ENCODE measurements at places on chromosomes 1 and 21.
A peak's percentile ranks its signal among the peaks of the same experiment; 100 is the strongest.

DNA sequence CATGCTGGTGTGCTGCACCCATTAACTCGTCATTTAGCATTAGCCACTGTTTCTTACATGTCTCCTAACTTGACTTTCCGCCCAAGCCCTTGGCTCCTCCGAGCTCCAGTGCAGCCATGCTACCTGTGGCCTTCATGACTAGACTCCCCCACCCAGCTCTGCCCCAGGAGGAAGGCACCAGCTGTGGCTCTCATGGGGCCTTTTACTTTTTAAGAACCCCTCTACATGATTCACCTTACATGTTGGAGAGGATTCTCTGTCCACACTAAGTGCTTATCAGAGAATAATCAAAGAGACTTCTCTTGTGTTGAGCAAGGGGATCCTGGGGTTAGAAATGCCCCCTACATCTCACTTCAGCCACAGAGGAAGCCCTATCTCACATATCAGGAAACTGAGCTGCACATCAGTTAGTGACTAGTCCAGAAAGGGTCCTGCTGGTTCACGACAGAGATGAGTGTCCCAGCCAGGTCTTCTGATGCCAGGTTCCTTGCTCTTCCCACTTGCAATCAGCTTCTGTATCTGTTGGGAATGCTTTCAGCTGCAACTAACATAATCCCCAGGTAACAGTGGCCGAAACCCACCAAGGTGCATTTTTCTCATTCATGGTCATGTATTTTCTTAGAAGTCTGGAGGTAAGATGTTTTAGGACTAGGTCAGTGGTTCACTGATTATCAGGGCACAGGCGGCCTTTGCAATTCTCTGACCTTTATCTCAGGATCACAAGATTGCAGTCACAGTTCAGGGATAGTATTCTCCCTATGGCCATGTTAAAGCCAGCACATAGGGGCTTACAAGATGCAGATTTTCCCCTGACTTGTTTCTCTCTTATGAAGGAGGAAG is 45.9 kb downstream of the KLHDC7A start:
- DNase-seq = no peak

- DNase-seq = peak; percentile 17
Measured at GRCh38 chr1:76425201-76426145, 350.9 kb downstream of the ST6GALNAC3 start.

GRCh38 chr1:231683439-231684165 is 57.0 kb downstream of the DISC1 start:
- no peak for DNase-seq

DNA sequence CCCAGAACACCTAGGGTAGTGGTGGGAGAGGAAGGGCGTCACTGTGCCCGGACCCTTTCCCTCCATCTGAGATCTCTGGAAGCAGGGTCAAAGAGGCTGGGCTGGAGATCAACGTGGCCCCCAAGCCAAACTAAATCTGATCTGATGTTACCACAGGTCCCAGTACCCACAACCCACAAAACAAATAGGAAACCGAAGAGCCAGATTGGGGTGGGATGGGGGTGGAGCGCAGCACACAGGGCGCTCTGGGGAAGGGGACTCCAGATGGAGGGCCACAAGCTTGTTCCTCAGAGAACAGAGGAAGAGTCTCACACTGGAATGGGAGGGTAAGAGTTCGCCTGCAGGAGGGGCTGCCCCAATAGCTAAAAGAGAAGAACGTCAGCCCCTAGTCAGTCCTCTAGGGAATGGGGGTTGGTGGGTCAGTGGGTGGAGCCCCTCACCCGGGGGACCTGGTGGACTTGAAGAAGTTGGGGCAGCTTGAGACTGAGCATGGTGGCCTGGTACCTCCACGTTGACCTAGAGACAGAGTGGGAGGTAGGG is 1.5 kb downstream of the PAQR6 start:
- DNase-seq = no peak

DNA sequence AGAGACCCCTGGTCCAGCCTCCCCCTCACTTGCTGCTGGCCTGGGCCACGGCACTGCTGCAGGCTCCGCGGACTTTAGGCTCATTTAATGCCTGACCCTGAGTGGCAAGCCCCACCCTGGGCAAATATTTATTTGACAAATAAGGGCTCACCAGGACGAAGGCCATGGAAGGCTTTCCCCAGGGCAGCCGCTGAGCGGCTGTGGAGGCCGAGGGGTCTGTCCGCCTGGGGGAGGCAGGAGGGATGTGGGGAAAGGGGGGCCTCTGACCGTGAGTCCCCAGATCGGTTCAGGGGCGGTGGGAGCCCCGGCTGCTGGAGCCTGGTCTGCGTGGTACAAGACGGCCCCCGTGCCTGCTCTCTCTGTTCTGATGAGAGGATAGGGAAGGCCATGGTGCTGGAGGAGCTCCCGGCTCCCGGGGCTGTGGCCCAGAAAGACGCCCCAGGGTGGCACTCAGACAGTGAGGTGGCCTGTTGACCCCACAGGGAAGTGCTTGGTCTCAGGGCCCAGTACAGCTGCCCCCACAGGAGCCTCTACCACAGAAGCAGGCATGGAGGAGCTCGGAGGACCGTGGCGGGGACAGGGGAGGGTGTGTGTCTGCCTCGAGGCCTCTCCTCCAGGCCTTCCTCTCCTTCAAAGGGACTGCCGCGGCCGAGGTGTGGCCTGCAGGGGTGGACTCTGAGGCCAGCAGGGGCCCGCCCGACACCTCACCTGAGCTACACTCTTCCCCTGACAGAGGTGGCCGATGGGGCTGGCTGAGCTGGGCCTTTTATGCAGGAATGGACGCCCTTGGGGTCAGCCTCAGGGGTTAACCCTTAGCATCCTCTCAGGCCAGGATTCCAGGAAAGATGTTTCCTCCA is 9.1 kb upstream of the C1orf159 start:
- DNase-seq = no peak

DNA sequence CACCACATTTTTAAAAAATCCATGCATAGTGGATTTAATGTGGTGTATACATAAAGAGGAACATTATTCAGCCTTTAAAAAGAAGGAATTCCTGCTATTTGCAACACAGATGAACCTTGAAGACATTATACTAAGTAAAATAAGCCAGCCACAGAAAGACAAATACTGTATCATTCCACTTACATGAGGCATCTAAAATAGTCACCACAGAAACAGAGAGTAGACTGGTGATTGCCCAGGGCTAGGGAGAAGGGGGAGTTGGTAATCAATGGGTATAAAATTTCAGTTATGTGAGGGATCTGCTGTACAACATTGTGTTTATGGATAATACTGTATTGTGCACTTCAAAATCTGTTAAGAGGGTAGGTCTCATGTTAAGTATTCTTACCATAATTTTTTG is 10.0 kb downstream of the FAM163A start:
- DNase-seq = no peak

- DNase-seq = peak; percentile 46
Measured at GRCh38 chr1:200437556-200438203, 27.8 kb upstream of the ZNF281 start.

- DNase-seq = no peak
Measured at GRCh38 chr1:30011970-30012369, 711.4 kb downstream of the MATN1 start.

- DNase-seq = no peak
Measured at GRCh38 chr1:29238620-29239002, 2.3 kb downstream of the PTPRU start.

DNA sequence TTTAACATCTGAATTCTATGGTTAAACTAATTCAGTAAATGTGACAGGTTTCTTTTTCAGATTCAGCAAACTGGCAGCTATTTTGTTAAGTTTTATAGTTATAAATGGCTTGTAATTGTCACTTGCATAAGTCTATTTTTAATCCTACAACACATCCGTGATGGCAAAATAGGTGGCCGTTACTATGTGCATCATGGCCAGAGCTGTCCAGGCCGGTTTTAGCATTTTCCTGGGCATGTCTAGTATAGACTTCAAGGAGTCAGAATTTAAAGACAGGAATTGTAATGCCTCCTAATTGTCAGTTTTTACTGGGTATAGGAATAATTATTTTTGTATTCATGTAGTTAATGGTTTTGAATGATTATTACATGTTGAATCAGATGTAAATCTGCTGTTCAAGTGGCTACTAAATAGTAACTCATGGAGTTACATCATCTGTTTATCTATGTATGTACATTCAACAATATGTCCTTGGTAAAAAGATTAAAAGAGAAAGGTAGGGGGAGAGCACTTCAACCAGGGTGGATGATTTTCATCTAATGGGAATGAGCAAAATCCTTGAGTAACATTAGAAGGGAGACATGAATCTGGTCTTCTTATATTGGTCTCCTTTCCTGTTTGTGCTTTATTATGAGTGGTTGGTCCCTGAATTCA is 3.2 kb upstream of the B3GALT2 start:
- no peak for DNase-seq

GRCh38 chr1:56758794-56759193 is 60.4 kb downstream of the FYB2 start:
- no peak for DNase-seq

DNA sequence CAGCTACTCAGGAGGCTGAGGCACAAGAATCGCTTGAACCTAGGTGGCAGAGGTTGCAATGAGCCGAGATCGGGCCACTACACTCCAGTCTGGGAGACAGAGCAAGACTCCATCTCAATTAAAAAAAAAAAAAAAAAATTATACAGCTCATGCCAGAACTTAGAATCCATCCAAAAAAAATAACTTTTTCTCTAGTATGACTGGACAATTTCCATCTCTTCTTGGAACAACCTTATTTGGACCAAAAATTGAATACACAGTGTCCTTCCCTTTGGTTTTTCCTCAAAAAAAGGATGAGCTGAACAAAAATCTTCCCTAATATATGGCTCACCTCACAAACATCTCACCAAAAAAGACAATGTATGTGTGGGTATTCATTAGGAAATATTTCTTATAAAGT is 73.7 kb downstream of the TOR3A start:
- DNase-seq = peak; percentile 53

DNA sequence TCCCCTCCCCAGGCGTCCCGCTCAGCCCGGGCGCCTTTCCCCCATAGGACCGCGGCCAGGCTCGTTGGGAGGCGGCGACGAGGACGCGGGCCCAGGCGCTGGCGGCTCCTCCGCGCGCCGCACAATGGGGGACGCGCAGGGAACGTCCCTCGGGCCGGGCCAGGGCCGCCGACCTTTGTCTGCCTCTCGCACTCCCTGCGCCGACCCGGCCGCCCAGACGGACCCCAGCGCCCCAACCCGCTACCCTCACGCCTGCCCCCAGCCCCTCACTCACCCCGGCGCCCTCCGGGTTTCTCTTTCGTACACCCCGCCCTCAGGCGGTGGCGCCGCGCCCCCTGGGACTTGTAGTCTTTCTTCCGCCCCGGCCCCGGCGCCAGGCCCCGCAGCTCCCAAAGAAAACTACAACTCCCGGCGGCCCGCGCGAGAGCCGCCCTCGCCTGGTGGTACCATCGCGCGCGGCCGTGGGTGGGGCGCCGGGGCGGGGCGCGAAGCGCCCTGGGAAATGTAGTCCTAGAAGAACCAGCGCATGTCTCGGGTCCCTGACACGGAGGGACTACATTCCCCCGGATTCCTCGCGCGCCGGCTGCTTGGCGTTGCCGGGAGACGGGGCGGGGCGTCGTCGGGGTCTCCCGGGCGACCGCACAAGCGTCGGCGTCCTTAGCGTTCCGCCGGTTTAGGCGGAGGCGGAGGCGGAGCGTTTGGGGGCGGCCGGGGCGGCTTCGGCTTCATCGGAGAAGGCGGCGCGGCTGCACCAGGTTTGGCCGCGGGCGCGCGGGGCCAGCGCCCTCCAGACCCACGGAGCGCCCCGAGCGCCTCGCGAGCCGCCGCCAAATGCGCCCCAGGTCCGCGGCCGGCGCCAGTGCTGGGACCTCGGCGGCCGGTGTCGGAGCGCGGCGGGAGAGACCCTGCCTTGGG is at the start of gene C1orf159:
Gene C1orf159, minus strand, starts transcription at position 304 of the 915 bp plus-strand sequence. CDS start 24,546 bp downstream, outside the sequence.
- peak; percentile 96 for DNase-seq

- no peak for DNase-seq
Measured at GRCh38 chr1:119114786-119115185, 25.7 kb downstream of the WARS2 start.

- DNase-seq = no peak
Measured at GRCh38 chr1:39632323-39632681, 7.1 kb downstream of the HEYL start.

- peak; percentile 4 for DNase-seq
Measured at GRCh38 chr1:161676958-161677689, 14.2 kb downstream of the FCGR2B start.

DNA sequence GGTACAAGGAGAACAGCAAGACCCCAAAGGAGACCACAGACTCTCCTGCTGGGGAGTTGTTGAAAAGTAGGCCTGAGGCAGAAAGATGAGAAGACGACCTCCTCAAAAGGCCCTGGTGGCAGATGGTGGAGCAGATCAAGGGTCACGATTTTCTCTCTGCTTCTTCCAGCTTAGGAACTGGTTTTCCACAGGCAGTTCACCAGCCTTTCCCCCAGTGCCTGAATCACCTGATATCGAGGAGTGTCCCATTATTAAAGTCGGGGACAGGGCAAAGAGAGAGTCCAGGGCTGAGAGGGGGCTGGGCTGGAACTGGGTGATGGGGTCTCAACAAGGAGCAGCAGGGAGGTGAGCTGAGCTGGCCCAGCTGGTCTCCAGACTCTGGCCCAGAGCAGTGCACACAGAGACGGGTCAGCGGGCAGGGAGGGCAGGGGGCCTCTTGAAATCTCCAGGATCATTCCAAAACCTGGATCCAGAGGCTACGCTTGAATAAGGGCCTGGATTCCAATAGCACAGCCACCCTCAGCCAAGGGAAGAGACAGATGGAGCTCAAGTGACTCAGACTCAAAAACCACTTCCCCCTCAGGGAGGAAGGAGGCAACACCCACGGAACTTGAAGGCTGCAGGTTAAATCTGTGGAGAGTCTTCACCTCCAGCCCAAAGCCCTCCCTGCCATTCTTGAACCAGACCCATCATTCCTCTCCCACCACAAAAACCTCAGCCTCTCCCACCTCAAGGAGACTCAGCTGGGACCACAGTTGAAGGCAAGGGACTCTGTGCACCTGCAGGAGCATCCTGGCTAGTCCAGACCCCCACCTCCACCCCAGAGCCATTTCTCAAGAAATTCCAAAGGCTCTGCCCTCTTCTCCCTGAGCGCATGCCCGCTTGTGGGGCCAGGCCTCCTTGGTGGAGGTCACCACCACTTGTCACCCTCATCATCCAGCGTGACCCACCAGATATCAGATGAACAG is at the start of gene S100A5:
Gene S100A5, minus strand, starts transcription at position 541 of the 968 bp plus-strand sequence. CDS start 743 bp downstream, outside the sequence.
- peak; percentile 51 for DNase-seq

DNA sequence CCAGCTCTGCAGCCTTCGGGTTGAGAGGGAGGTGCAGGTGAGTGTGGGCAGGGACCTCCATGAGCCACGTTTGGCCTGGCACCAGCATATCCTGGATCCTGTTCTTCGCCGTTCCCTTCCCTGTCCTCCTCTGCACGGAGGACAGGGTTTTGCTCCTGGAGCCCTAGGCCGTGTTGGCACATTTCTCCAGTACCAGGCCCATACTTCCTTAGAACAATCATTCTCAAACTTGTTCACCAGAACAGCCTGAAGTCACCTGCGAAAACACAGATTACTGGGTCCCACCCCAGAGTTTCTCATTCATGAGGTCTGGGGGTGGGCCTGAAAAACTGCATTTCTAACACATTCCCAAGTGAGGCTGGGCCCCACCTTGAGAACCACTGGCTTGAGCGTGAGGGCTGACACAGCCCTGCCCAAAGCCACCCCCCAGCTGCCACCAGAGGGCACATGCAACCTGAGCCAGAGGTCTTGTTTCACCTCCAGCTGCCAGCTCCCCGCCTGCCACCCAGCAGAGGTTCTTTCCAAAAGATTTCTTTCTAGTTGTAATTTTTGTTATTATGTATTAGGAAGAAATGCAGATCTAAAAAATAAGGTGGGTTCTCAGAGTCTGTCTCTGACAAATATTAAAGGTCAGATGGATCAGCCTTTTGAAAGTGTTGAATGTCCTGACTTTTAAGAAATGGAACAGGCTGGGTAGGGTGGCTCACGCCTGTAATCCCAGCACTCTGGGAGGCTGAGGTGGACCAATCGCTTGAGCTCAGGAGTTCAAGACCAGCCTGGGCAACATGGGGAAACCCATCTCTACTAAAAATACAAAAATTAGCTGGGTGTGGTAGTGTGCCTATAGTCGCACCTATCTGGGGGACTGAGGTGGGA is 39.6 kb upstream of the LDLRAP1 start:
- DNase-seq = no peak
